LoVo (cell line): ENCODE measurements at places on chromosomes 13 and 19.

DNA sequence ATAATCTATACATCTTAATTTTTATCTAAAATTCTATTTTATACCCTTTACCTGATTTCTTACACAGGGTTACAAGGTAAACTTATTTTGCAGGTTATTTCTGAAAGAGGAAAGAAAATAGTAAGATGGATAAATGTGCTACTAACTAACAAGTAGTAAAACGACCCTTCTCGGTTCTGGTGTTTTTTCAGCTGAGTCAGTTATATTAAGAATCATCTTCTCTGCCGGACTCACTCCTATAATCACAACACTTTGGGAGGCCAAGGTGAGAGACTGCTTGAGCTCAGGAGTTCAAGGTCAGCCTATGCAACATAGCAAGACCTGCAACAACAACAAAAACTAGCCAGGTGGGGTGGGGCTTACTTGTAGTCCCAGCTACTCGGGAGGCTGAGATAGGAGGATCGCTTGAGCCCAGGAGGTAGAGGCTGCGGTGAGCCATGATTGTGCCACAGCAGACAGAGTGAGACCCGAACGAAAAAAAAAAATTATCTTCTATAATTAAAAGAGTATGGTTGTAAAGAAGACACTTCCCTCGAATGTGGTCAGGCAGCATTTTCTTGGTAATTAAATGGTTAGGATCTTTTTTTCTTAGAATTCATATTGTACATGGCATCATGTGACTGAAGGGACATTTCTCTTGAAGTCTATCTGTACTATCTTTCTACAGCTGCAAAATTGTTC lies 27.9 kb upstream of the RCBTB2 start:
- no peak for DNase-seq

DNA sequence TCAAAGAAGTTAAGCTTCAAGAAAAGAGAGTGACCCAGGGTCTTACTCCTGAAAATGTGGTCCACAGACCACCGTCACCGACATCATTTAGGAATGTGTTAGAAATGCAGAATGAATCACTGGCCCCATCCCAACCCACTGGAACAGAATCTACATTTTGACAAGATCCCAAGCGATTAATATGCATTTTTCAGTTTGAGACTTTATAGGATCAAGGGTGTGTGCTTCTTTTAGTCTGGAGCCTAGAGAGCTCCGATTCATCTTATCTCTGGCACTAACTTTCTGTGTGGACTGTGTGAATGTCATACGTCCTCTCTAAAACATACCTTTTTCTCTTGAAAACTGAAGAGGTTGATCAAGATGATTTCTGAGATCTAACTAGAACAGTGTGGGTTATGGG lies 484.8 kb downstream of the MYO16 start:
- DNase-seq, result no peak

- DNase-seq, result peak; percentile 92
Observed at GRCh38 chr13:49690995-49691784, at the start of gene EBPL. TSS of gene EBPL (minus strand) at chr13:49691486. CDS start at chr13:49691424, 62 bp downstream.

DNA sequence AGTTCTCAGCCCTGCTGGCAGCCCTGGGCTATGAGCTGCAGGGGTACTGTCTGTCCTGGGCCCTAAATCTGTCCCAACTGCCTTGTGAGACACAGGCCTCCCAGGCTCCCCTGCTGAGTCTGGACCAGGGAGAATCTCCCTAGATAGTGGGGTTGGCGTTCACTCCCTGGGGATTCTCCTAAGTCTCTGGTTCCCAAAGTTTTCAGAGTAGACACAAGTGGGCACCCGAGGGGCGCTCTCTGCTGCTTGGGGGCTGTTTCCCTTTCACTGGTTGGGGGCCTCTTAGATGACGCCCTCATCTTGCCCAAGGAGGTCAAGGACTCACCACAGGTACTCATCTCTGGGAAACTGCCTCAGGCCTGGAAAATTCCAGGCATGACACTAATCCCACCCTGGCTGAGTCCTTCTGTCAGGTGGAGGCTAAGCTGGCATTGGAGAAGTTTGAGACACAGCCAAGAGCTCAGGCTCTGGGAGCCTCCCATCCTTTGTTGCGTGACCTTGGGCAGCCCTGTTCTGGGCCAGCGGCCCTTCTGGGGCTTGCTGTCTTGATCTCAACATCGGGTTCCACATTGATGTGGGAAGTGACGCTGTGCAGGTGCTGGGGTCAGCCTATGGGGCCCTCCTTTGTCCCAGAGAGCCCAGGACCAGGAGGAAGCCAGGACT lies 3.9 kb downstream of the RPL18A start:
- no peak for DNase-seq

DNA sequence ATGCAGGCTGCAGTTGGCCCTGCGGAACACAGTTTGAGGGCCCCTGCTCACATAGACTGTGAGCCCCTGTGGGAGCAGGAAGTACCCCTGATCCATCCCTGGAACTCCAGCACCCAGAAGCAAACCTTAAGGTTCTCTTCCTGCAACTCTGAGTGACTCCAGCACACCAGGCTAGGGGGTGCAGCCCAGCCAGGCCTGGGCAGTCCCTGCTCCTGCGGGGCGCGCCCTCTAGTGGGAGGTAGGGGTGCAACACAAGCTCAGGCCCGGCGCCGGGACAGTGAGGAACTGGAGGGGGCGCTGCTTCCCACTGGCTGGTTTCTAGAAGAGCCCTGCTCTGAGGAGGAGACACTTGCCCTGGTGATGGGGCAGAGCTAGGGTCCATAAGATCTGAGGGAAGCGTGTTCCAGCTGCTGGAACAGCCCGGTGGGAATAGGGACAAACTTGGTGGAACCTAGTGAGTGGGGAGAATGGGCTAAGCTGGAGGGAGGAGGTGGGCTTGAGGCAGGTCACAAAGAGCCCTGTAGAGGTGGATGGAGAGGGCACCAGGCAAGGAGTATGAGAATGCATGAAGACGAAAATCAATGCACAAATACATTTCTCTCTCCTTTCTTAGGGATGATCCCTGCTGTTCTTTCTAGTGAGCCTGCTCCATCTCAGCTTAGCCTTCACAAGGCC lies 5.0 kb downstream of the ZSCAN5A start:
- DNase-seq, result peak; percentile 8

DNA sequence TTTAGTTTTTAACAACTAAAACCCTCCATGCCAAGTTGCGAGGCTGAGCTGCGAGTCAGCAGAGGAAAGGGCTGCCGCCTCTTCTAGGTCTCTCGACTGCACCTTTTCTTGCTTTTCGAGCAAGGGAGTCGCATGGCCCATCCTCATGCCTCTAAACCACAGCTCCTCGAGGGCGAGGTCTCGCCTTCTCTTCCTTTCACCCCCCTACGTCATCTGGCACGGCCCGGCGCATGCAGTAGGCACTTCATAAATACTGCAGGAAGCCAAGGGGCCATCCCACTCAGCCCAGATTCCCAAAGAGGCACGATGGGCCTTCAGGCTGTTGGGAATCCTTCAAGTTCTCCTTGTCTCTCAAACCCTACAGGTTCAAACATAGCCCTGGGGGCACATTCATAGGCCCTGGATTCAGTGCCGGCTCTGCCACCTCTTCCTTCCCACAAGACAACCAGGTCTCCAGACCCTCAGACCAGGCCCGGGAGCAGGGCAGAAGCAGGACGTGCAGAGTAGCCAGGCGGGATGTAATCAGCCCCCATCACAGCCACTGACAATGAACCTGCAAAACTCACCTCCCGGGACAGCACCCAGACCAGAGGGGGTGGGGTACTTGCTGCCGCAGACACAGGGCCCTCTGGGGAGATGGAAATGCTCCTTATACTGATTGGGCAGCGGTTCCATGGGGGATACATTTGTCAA lies 41.7 kb downstream of the GGACT start:
- no peak for DNase-seq

- DNase-seq, result no peak
Observed at GRCh38 chr13:110168999-110169933, 137.7 kb downstream of the COL4A1 start.

- no peak for DNase-seq
Observed at GRCh38 chr13:23344931-23345595, 88.4 kb downstream of the SACS start.

DNA sequence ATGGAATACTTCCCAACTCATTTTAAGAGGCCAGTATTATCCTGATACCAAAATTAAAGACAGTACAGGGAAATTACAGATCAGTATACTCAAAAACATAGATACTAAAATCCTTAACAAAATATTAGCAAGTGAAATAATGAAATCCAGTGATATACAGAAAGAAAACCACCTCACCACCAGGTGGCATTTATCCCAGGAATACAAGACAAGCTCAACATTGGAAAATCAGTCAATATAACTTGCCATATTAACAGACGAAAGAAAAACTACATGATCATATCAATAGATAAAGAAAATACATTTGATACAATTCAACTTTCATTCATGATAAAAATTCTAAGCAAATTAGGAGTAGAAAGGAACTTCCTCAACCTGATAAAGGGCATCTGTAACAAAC lies 6.7 kb upstream of the GNA15 start:
- peak; percentile 38 for DNase-seq

GRCh38 chr19:13207237-13207845 lies 57.1 kb downstream of the IER2 start:
- no peak for DNase-seq
